ENCODE measurements at places on chromosomes 12 and 14.

GRCh38 chr12:34350092-34351041, 328.1 kb downstream of the ALG10 start:
- DNase-seq: no peak

DNA sequence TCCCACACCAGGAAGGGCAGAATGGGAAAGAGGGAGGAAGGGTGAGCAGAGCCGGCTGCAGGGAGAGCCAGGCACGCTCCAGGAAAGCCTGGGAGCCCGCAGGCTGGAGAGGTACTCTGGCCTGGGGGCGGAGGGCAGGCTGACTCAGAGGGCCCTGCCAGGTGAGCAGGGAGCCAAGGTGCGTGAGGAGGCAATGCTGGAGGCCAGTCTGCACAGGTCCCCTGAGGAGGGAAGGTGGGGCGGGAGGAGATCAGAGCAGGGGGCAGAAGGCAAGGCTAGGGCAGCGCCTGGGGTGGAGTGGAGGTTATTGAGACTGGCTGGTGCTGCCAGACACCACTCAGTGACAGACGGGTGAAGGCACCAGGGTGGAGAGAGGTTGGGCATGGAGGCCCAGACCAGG, 385.0 kb downstream of the BCL11B start:
- no peak for DNase-seq

- DNase-seq: no peak
These were observed 103.1 kb downstream of the HELB start for GRCh38 chr12:66405395-66405794.

GRCh38 chr14:35285168-35286002, 6.8 kb upstream of the PSMA6 start:
- DNase-seq: no peak

DNA sequence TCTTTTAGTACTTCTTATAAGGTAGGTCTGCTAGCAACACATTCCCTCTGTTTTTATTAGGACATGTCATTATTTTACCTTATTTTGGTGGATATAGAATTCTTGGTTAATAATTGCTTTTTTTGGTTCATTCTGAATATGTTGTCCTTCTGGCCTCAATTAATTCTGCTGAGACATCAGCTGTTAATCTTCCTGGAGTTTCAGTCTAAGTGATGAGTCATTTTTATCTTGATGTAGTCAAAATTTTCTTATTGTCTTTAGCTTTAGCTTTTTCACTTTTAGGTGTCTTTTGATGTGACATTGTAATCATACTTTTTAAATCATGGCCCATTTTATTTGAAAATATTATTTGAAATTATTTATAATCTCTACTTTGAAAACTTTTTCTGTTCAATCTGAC, 104.9 kb upstream of the PMCH start:
- no peak for DNase-seq

DNA sequence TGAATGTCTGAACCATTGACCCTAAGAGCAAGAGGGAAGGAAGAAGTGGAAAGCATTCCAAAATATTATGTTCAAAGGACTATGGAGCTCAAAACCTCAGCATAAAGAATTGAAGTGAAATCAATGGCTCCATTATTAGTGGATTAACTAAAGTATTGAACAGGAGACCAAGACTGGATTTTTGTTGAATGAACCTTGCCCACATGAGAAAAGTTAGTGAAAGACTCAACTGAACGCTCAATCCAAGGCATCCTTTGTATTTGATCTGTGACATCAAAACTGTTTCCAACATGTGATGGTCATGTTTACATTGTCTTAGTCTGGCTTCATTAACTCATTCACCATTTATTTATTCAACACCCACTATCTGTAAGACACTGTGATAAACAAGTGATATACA, 161.0 kb downstream of the CNTN1 start:
- no peak for DNase-seq

DNA sequence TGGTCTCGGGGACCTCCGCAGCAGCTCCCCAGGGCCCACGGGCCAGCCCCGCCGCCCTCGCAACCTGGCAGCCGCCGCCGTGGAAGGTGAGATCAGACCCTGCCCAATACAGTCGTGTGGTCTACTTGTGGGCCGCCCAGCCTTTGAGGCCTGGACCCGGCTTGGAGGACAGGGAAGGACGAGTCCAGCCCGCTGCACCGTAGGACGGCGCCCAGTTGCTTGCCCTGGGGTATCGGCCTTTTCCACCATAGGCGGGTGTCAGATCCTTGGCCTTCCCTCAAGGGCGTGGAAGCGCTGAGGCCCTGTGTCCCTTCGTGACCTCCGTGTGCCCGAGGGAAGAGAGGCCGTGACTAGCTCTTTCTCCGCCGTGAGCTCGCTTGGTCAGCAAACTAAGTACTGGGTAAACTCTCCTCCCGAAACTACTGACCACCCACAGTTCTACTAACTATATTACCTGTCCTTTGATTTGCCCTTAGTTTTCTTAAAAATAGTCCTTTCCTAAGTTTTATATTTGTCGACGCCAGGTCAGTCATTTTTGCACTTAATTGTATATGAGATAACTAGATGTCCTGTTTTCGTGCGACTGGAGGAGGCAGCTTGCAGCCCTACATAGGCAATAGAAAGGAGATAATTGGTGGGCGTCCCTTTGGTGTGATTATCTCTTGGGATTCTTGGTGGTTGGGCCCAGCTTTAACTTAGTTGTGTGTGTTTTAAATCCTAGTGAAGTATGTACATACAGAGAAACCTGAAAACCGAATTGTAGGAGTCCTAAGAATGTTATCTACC, 757 bp downstream of the SLC25A3 start:
- DNase-seq: no peak

- DNase-seq: no peak
These were observed 14.2 kb upstream of the SLC38A4 start for GRCh38 chr12:46839964-46840363.

DNA sequence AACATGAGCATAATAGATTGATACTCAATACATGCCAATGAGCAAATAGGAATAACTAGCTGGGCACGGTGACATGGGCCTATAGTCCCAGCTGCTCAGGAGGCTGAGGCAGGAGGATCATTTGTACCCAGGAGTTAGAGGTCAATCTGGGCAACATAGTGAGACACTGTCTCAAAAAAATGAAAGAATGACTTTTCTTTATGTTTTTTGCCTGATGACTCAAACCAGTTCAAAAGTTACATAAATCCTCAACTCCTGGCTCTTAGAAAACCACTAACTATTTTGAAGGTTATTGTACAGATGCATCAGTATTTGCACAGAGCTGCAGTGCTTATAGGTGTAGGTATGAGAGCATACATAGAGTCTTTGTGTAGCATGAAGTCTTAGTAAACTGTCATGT, 219.2 kb upstream of the RGS6 start:
- no peak for DNase-seq

GRCh38 chr12:19530637-19531023, 91.3 kb downstream of the AEBP2 start:
- DNase-seq: no peak

DNA sequence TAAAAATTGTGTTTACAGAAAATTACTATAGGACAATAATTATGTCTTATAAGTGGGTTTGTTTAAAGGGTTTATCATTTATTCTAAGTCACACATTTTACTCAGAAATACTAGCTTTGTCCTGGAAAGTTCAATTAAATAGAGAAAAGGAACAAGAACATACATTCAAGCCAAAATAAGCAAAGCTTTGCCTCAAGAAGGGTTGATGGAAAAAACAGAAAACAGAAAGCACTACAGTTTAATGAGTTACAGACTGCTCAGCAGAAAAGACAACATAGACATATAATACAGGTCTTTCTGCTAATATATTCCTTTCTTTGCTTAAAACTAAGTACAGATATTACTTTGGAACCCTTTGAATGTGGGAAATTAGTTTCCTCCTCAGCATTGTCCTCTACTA, 703.0 kb upstream of the LRFN5 start:
- DNase-seq: no peak

- no peak for DNase-seq
These were observed 2.8 kb upstream of the CNIH1 start for GRCh38 chr14:54443981-54444380.

DNA sequence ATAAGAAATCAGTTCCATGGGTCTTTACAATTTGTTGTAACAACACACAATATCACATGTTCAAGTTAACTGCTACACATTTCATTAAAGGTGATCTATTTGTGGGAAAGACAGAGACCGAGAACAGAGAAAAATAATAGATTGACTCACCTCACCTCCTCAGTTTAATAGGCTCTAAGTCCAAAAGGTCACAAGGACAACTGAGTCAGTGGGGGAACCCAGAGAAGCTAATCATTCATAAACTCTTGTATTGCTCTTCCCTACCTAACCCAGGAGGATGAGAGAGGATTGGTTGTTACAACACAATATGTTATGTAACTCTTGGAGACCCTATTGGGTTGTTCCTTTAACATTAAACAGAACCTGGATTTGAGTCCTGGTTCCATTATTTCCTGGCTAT, 72.2 kb upstream of the CRY1 start:
- DNase-seq: no peak

DNA sequence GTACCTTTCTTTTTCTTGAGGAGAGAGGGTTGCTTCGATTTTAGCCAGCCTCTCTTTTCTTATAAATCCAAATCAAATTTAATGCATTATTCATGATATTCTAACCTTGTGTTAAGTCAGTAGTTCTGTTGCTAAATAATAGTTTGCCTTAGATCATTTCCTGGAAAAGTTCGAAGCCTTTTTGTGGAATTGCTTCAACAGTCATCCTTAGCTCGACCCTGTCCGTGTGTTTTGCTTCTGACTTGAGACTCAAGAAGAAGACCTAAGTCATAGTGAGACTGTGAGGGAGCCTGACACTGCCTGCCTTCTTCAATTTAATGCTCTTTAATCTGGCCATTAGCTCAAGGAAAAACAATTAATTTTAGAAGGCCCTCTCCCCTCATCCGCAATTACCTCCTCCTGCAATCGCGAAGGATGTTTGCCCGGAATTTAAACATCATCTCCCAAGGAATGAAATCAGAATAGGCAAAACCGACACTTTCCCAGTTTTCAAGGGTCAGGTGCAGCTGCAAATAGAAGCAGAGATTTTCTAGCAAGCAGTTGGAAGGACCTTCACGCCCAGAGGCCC, 453 bp upstream of the SLC4A8 start:
- no peak for DNase-seq

DNA sequence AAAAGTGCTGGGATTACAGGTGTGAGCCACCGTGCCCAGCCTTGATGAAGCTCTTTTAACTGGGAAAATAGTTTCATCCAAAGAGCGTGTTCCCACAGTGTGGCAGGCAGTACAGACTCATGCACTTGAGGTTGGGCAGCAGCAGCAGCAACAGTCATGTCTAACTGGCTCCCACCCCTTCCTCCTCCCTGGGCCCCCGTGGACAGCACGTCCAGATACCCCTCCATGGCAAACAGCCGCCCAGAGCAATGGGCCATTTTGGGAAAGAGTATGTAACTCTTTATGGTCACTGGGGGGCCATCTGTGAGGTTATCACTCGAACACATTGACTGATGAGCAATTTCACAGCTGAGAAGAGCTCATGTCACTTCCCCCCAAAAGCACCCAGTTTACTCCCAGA, 279.1 kb upstream of the NOS1 start:
- DNase-seq: no peak

DNA sequence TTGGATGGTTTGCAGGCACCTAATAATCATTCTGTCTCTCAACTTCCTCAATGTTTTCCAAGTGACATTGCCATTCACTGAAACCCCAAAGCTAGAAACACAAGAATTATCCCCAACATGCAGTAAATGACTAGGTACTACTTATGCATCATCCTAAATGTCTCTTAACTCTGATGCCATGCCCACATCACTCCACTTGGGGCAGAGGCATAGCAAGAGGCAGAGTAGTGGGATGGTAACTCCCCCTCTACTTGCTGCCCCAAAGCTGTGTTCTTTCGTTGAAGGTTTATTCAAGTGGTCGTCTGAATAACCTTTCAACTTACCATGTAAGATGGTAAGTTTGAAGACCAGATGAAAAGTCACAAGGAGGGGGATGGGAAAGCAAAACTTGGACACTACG, 77.9 kb upstream of the SOX5 start:
- no peak for DNase-seq

GRCh38 chr14:66568220-66568619, 60.3 kb downstream of the GPHN start:
- no peak for DNase-seq

DNA sequence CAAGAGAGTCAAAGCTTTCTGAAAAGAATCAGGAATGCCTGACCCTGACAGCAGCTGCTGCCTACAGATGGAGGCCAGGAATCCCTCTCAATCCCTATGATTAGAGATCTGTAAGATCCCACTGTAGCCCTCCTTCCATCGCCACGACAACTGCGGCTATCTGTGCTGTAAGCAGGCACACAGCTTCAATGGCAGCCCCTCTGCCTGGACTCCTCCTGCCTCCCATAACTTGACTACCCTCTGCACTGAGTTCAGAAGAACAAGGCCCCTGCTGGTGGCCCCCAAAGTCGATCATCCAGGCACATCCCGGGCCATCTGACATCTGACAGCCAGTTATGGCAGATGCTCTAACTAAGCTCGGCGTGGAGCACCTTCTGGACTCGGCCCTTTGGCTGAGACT, 2.9 kb downstream of the CLMN start:
- DNase-seq: no peak

GRCh38 chr14:104863923-104864266, 1.2 kb upstream of the CEP170B start:
- DNase-seq: no peak

DNA sequence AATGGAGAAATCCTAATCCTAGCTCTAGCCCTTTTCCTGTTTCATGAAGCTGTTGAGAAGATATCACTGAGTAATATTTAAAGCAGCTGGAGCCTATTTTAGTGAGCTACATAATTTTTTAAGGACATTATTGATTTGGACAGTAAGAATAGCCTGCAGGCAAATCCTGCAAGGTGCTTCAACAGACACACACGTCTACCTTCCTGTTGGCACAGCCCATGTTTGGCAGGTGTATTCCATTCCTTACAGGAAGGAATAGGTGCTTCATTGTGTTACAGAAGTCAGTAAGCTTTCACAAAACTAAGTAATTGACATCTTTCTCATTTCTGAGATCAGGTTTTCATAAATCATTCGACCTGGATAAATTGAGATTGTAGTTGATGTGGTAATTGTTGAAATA, 50.6 kb downstream of the FOXA1 start:
- DNase-seq: no peak

DNA sequence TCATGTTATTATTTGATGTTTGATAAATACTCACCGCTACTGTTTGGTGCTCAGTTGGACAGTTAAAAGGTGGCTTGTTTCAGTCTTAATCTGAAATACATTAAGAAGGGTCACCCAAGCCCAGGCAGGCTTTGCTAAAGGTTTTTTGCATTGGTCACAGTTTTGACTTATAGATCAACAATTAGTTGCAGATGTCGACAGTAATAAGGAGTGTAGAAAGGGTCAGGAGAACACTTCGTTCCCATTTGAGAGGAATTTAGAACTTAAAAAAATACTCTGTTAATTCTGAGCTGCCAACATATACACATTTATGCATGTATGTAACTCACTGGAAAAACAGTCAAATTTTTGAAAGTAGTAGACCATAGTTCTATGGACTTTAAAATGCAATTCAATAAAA, 130.3 kb downstream of the TMEM30B start:
- DNase-seq: no peak

DNA sequence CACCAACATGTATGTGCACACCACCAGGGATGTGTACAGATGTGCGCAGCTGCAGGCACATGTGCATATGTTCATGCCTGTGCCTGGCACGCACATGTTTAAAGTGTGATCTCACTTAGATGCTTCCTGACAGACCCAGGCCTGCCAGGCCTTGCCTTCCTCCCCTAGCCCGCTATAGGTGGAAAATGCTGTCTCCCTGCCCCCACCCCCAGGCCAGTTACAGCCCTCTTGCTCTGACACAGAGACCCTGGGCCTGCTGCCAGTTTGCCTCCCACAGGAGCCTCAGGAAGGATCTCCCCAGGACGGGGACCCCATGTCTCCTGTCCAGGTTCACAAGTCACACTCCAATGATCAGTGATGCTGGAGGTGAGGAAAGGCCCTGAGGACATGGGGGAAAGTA, 21.6 kb downstream of the FIGNL2 start:
- no peak for DNase-seq

Measured in NCI-H510A (cell line).